Activated CD8-positive, alpha-beta T cell treated with anti-CD3 and anti-CD28 coated beads, Interleukin-2, amount 10 ng/mL, durations not matched to agents 7 days and 5 days (primary cell): ENCODE measurements at places on chromosomes 1 and 21.

DNA sequence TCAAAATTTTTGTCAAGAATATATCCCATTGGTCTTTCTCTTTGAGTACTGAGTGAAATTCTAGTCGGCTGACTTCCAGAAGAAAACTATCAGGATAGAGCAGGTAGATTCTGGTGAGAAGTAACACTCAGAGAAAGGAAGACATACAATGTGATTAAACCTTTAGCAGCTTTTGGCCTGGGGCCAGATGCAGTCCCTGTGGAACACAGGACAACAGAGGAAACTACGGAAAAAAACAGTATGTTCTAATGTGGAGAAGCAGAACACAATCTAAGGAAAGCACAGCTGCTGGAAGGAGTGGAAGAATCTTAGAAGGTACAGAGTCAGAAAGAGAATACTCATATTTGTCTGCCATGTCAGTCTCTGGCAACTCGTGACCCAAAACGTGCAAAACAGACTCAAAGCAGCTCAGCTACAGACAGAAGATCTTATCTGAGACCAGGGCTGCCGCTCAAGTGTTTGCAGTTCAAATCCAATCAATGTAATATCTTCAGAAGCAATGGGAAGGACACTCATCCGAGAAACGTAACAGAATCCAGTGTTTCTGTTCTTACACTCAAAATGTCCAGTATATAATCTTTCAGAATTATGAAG, 283.8 kb downstream of the MRPL39 start:
- no peak for DNase-seq

DNA sequence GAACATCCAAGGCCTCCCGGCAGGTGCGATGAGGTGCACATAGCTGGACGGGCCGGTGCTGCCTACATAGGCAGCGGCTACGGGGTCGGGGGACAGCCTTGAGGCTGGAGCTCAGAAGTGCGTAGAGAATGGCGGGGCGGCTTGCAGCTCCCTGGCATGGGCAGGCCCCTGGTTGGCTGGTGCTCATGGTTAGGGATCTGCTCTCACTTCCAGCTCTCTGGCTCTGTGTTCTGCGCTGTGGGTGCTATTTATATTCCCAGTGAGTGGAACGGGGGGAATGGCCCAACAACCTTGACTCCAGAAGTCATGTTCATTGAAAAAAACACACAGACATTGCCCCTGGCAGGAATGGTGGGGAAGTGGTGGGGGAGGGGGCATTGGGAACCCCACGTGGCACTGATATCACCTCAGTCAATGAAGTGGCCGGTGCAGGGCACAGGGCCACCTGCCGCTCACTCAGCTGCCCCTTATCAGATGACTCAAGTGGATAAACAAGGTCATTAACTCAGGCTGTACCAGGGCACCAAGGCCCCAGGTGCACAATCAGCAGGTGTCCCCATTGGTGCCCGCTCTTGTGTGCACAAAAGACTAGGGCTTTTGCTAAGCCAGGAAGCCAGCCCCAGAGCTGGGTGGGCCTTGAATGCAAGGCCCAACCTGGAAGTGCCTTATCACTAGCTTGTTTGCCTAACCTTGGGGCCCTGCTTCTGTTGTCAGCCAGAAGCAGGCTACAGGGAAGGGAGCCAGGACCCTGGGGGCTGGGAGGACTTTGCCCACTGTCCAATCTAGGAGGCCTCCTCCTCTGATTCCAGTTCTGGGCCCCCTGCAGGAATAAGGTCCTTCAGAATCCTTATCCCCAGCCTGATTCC, at the start of gene NR0B2:
Gene NR0B2 (minus strand): TSS at position 222 of the 866 bp plus-strand sequence. CDS start 35 bp downstream, at position 187.
- no peak for DNase-seq

- no peak for DNase-seq
These were observed 60.8 kb downstream of the COL18A1 start for GRCh38 chr21:45465611-45466329.

- DNase-seq, result no peak
These were observed 22.0 kb downstream of the COA6 start for GRCh38 chr1:234395297-234395696.

GRCh38 chr1:35112668-35113067, 33.5 kb downstream of the ZMYM1 start:
- DNase-seq, result no peak

- no peak for DNase-seq
These were observed 286.1 kb downstream of the DPYD start for GRCh38 chr1:97634758-97635157.

GRCh38 chr1:19684677-19685076, 20.0 kb downstream of the HTR6 start:
- no peak for DNase-seq

DNA sequence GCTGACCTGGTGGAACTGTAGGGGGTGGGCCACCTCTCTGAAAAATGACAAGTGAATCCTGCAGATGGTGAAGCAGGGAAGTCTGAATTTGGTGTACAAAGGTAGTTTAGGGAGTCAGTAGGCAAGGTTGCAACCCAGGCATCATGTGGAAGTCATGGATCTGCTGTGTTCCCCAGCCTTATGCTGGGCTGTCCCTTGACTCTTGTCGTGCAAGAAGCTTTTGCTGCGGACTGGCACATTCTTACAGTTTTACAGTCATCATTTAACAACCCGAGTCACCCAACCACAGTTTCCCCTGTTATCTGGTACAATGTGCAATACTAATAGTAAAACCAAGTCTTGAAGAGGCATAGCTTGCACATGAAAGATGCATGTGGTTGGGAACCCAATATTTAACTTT, 13.2 kb downstream of the RHOU start:
- peak; percentile 43 for DNase-seq

DNA sequence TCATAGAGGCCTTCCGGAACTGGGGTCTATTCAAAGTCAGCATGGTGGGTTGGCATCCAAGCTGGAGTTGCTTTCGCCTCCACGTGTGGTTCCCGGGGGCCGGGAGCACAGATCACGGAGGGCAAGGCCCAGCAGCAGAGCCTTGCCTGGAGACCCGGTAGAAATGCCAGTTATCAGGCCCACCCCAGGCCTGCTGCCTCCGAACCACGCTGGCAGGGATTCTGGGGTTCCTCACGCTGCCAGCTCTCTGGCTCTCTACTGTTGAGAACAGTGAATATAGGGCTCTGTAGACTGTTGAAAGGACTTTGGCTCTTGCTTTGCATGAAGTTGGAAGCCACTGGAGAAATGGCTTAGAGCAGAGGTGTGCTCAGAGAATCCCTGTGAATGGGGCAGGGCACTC, 127.5 kb downstream of the RIPK4 start:
- no peak for DNase-seq

GRCh38 chr1:26225033-26225831, 8.8 kb upstream of the CEP85 start:
- peak; percentile 63 for DNase-seq

DNA sequence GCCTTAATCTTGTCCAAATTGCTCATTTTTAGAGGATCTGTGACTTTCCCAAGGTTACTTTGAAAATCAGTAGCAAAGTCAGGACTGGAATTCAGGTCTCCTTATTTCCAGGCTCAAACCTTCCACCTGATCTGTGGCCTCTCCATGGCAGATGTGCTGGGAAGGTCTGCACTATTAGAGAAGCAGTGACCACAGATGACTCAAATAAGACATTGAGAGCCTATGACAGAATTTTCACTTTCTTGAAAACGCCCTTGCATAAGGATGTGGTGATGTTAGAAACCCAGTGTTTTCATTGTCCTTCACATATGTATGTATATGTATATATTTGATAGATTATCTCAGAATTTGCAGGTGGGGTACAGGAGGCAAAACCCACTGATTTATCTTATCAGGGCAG, 45.3 kb downstream of the TTC39A start:
- DNase-seq, result no peak

DNA sequence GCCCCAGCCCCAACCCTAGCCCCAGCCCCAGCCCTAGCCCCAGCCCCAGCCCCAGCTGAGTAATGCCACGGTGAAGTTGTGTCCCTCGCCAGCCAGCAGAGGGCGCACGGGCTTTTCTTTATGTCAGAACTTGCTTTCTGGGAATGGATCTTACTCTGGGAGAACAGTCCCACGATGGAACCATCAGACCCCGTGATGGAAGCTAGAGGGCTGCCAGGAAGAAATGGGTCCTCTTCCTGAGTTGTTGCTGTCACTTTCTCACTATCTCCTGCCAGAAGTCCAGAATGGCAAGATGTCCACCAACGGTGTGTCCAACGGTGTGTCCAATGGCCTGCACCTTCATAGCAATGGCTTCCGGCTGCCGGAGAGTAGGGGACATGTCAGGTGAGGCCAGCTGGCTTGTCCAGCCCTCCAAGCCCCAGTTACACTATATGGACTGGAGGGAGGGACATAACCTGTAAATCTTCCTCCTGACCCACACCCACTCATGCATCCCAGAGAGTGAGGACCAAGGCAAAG, 25.1 kb upstream of the TMEM222 start:
- DNase-seq, result peak; percentile 77

- no peak for DNase-seq
These were observed 373 bp downstream of the MTF1 start for GRCh38 chr1:37858931-37859506.

DNA sequence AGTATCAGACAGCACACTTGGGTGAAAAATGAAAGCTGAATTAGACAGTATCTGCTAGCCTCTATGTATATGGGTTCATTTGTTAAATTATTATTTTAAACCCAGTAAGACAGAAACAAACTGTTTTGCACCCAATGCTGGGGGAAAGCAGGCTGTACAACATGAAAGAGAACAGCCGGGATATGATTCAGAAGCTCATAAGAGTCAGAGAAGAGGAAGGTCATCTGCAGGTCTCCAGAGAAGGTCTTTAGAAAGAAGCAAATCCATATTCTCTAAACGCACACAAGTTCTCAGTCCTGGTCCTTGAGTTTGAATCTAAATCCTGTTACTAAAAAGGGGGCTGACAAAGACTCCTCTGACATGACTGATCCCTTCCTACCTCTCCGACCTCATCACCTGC, 155.1 kb downstream of the SIPA1L2 start:
- DNase-seq, result no peak

GRCh38 chr1:45009956-45010854, 919 bp downstream of the HECTD3 start:
- DNase-seq, result peak; percentile 40

DNA sequence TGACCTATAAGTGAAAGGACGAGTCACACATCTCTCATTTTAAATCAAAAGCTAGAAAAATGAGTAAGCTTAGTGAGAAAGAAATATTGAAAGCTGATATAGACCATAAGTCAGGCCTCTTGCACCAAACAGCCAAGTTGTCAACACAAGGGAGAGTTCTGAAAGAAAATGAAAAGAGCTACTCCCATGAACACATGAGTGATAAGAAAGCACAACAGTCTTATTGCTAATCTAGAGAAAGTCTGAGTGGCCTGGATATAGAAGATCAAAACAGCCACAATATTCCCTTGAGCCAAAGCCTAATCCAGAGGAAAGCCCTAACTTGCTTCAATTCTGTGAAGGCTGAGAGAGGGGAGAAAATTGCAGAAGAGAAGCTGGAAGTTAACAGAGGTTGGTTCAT, 175.0 kb downstream of the SMYD3 start:
- DNase-seq, result no peak

DNA sequence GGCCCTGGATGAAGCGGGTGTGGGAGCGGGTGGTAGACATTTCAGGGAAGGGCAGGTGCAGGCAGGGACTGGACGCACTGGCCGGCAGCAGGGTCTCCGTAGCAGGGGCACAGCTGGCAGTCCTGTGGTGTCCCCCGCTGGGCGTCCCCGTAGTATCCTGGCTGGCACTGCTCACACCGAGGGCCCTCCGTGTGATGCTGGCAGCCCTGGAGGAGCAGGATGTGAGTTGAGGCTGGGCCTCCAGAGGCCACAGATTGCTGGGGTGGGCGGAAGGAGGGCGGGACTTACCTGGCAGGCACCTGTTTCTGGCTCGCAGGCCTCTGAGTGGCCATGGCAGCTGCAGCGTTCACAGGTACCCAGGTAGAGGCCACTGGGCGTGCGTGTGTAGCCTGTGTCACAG, 62.3 kb downstream of the LDLRAD2 start:
- no peak for DNase-seq

DNA sequence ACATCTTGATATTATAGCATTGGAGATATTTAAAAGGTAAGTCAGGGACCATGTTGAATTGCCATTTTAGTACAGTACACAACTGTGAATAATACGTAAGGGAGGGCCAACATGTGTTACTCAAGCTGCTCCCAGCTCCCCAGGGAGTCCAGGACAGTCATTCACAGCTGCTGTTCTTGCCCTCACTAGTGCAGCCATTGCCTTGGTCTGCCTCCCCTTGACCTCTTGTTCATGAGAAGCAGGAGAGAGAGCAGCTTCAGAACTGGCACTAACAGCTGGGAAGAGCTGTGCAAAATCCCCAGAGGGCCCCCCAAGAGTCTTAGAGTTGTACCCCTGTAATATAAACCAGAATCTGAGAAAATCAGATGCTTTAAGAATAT, 16.4 kb downstream of the TCEANC2 start:
- no peak for DNase-seq

GRCh38 chr1:5408401-5408800, 583.8 kb downstream of the NPHP4 start:
- DNase-seq, result no peak

- no peak for DNase-seq
These were observed 14.3 kb upstream of the KPRP start for GRCh38 chr1:152743371-152744145.

- no peak for DNase-seq
These were observed 684 bp downstream of the LTN1 start for GRCh38 chr21:28991861-28992525.
